ENCODE measurements at places on chromosomes 7 and 10.
A peak's percentile ranks its signal among the peaks of the same experiment; 100 is the strongest.

DNA sequence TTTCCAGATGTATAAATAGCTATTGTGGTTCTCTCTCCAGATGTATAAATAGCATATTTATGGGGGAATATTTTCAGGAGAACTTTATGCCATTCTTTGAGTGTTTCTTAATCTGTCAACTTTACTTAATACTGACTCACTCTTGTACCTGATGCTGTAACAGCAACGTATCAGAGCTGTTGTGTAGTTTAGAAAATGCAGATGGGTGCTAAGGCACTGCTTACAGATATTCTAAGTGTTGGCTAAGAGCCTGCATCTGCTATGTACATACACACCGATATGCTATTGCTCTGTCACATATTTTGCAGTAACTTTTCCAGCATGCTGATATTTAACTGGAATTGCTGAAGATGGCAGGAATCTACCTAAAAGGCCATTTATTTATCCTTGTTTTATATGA lies 71.9 kb downstream of the WDR37 start:
- DNase-seq: no peak

GRCh38 chr7:29315122-29315891 lies 120.7 kb downstream of the CHN2 start:
- DNase-seq: no peak

GRCh38 chr7:25595996-25596395 lies 367.7 kb upstream of the NPVF start:
- no peak for DNase-seq

GRCh38 chr7:101315336-101315735 lies 6.3 kb downstream of the IFT22 start:
- DNase-seq: peak; percentile 57

- no peak for DNase-seq
These were observed 69.3 kb upstream of the RHEB start for GRCh38 chr7:151588982-151589381.

- no peak for DNase-seq
These were observed 80.1 kb downstream of the SH2D4B start for GRCh38 chr10:80617807-80618206.

GRCh38 chr7:137961200-137962177 lies 40.4 kb downstream of the CREB3L2 start:
- no peak for DNase-seq

DNA sequence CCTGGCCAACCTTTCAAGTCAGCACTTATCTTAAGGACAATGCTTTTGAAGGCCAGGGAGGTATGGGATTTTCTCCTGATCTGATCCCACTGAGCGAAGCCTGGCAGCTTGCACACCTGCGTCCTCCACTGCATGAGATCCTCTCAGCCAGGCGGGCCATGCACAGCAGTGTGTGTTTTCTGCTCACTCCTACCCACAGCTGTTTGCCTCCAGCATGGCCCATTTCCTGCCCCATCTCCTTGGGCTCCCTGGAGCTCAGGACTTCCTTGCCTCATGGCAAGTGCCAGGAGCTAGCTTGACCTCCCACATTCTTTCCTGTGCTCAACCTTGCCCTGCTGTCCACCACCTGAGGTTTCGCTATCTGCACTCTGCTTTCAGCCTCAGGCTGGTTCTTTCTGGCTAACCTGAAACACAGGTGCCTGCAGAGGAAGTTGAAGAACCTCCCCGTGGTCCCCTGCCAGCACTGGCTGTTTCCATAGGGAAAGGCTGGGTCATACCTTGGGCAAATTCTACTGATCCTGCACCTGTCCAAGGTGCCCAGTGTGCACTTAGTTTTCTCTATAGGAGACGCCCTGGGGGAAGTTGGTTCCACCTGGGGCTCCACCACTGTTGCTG lies 43.9 kb upstream of the EEPD1 start:
- no peak for DNase-seq

DNA sequence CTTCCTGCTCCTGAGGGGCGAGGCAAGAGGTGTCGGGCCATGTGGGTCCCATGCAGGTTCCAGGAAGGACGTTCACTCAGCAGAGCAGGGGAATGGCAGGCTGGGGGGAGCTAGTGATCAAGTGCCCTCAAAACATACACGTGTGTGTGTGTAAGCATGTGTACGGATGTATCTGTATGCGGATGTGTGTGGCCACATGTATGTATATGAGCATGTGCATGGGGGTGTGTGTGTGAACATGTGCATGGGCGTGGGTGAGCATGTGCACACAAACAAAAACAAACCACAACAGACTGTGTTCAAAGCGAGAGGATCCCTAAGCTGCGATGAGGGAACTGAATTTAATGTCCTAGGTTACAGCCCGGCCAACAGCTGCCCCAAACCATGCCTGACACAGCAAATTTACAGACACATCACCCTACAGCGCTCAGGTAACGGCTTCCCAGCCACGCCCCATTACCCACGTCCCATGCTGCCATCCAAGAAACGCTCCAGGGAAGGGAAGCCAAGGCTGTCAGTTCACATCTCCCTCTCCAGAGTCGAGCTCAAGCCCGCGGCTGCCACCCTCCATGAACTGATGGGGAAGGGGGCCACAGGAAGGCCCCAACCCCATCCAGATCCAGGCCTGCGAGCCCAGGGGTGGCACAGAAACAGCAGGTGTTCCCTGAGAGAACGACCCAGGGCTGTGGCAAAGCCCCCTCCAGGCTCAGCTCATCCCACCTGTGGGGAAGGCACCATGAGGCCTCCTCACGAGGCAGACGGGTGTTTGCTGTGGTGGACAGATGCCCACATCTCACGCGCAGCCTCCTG lies 56.6 kb downstream of the PTPRN2 start:
- no peak for DNase-seq

GRCh38 chr10:113456741-113457140 lies 96.1 kb upstream of the HABP2 start:
- no peak for DNase-seq

DNA sequence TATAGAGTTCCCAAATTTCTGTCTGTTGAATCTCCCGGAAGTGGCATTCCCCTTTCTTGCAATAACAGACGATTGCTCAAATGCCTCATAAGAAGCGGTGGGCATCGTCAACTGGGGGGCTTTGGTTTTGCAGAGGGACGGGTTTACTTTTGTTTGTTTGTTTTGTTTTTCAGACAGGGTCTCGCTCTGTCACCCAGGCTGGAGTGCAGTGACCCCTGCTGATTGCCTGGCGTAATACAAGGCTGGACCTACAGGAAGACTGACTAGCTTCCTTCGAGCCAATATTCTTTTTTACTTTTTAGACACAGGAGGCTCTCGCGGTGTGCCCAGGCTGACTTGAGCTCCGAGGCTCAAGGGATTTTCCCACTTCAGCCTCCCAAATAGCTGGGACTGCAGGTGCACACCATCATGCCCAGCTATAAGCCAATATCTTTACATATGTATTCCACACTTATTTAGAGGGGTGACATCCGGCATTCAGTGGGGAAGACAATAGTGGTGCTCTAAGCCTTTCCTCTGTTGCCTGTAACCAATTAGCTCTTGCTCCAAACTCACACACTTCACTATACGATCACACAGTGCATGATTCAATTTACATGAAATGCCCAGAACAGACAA lies 58.1 kb downstream of the FHIP2A start:
- peak; percentile 30 for DNase-seq

DNA sequence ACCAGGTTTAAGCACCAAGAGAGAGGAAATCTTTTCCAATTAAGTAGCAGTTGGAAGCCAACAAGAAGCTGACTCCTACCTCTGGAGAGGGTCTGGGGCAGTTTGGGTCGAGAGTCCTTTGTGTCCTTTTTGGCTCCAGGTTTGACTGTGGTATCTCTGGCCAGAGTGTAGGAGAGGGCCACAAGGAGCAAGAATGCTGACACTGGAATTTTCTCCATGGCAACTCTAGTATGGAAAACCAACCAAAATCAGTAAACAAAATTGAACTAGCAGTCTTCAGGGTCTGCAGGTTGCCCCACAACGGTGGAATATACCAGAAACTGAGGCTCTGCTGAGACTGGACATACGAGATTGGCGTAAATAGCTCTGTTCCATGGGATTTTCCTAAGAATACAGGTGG lies 3.2 kb downstream of the AGR2 start:
- no peak for DNase-seq

DNA sequence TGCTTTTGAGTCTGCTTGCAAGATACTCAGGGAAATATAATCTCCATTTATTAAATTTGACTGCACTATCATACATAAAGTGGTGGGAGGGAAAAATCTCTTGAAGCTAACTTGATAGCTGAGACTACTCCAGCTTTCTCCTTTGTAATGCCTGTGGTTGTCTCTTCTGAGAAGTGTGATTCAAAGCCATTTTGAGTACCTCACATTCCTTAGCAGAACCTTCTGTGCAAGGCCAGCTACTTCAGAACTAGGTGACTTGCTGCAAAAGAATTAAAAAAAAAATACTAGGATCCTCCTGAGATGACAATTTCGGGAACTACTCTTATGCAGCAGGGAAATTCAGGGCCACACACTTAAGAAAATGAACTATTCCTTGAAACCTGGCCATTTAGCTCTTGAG lies 294.8 kb downstream of the MDFIC start:
- DNase-seq: no peak

DNA sequence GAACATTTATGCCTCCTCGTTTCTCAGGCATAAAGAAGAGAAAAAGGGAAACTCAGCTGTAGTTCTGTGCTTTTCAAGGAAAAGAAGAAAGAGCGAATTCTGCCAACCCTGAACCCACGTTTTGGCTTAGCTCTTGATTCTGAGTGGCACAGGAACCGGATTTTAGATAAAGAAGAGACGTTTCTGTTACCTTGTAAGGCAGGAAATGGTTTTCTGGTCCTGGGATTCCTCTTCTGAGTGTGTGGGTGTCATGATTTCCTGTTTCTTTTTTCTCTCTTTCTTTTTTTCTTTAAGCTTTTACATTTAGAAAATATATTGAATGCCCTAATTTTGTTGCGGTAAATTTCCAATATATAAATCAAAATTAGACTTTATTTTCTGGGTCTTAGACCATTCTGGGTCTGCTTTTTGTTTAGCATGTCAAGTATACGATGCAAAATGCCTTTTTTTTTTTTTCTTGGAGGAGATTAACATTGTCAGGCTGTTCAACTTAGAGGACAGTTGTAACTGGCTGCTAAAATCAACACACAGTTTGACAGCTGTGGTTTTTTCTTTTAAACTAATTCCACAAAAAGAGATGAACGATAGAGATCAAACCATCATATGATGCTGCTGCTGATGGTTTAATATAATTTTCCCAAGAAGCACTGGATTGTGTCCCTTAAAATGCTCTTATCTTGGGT lies 190.8 kb downstream of the GATA3 start:
- no peak for DNase-seq

GRCh38 chr7:67406976-67407375 lies 410.3 kb downstream of the TYW1 start:
- no peak for DNase-seq

- DNase-seq: no peak
These were observed 33.6 kb upstream of the NPFFR1 start for GRCh38 chr10:70317272-70317942.

- DNase-seq: no peak
These were observed 220.0 kb upstream of the KCND2 start for GRCh38 chr7:120052884-120053382.

DNA sequence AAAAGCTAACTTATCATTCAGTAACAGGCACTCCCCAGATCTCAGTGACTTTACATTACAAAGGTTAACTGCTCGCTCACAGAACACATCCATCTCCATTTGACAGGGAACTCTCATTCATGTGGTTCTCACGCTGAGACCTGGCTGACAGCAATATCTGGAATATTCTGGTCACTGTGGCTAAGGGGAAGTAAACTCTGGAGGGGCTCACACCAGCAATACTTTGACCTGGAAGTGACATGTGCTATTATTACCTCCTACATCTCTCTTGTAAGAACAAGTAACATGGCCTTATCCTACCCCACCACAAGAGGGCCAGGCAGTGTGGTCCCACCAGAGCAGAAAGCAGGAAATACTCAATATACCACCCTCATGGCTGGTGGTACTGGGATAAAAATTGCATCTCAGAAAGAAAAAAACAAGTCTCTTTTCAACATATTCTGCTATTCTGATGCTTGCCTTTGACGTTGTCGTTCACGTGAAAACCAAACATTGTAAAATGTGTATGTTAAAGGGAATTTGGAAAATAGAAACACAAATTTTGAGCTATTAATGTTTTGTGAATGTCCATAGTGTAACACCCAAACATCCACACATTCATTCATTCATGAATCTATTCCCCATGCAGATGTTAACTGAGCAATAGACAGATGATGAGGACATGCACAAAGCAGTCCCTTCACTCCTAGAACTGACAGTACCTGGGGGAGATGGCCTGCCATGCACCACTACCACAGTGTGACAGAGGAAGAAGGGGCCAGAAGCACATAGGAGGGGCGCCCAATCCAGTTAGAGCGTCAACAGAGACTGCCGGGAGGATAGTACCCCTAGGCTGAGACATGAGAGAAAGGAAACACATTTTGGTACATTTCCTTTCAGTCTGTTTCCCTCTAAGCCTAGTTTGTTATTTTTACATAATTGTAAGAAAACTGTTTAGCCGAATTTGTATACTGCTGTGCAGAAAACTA lies 166.0 kb upstream of the SP4 start:
- peak; percentile 48 for DNase-seq

DNA sequence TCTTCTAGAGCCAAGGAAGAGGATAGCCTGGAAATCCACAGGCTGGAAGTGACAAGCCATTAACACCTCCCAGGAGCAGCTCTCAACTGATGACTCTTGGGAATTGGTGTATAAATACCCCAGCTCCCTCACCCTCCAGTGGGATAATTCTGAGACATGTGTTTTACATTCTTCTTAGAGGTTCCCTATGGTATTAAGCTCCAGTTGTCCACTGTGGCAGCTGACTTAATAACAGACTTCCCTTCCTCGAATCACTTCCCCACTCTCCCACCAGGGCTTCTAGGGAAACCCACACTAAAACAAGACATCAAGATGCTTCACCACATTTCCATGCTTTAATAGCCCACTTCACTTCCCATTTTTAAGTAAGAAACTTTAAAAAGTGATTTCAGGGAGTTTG lies 47.2 kb downstream of the FAM107B start:
- no peak for DNase-seq

- peak; percentile 24 for DNase-seq
These were observed 82.3 kb upstream of the GPR26 start for GRCh38 chr10:123583639-123584418.

- DNase-seq: no peak
These were observed 83.4 kb downstream of the DOCK4 start for GRCh38 chr7:112122798-112123197.

GRCh38 chr10:124063750-124064603 lies 29.4 kb downstream of the CHST15 start:
- DNase-seq: no peak

DNA sequence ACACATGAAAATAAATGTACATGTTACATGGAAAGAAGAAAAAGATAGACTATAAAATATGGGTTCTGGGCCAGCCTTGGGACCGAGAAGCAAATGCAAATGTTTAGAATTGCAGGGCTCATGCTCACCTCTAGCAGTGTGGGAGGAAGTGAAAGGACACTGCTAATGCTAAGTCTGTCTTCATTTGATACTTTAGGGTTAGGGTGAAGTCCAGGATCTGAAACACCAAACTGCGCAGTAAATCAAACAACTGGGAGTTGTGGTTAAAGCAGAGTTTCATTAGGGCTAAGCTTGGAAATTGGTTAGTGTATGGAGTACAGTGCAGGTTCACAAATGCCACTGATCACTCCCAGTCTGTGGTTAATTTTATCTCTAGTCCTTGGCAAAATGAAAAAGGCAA lies 73.2 kb upstream of the PDK4 start:
- DNase-seq: no peak

Data from activated naive CD4-positive, alpha-beta T cell treated with anti-CD3 and anti-CD28 coated beads, Interleukin-2, amount 50 U/mL, for 16 hours (primary cell).